ENCODE measurements at places on chromosomes 2 and 18.

DNA sequence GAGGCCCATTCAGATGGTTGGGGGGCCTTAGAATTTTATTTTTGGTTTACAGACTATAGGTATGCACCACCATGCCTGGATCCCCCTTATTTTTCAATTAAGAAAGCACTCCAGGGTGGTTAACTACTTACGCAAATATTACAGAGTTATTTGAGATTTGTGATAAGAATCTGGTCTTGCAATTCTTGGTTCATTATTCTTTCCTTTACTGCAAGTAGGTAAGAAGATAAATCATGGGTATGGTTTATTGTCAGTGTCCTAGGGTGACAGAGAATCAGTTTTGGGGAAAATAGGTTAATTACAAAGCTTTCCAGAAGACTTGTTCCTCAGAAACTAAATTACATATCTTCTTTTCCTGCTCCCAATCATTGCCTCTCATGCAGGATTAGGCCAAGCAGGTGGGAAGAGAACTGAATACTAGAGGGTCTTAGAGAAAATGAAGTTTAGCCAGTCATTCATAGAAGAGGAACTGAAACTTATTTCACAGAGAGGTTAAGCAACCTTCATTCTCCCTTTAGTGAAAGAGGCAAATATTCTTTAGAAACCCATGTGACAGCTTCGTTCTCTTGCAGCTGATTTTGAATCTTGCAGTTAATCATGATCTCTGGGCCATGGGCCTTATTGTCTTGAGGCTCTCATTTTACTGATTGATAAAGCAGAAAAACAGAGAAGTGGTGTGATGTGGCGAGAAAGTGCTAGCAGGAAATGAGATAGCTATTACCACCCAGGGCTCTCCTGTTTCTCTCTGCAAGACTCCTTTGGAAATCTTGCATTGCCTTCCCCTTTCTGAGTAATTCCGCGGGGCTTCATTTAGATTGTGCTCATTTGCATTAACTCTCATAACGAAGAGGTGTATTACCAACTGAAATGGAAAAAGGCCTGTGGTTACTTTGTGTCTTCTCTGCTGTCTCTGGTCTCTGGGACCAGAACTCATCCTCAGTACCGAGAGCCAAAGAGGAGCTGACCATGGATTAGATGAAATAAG, 44.8 kb upstream of the ARHGAP25 start:
- no peak for DNase-seq

DNA sequence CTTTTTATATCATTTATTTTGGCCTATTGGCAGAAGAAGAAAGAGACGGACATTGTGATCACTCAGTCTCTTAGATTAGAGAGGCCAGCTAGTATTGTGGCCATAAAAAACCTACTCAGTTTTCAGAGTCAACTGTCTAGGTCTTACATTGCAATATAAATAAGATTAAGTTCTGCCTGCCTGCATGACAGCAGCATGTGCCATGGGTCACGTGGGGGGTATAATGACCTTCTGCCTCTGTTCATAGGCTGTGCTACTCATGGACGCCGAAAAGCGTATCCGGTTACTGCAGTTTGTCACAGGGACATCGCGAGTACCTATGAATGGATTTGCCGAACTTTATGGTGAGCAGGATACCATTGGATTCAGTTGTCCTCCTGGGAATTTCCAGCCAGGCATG, 238.5 kb downstream of the ALPK2 start:
- peak; percentile 54 for DNase-seq

GRCh38 chr2:30359644-30360167, 87.3 kb upstream of the LCLAT1 start:
- no peak for DNase-seq

- DNase-seq = no peak
Observed at GRCh38 chr2:129006901-129007300, 688.2 kb upstream of the HS6ST1 start.

DNA sequence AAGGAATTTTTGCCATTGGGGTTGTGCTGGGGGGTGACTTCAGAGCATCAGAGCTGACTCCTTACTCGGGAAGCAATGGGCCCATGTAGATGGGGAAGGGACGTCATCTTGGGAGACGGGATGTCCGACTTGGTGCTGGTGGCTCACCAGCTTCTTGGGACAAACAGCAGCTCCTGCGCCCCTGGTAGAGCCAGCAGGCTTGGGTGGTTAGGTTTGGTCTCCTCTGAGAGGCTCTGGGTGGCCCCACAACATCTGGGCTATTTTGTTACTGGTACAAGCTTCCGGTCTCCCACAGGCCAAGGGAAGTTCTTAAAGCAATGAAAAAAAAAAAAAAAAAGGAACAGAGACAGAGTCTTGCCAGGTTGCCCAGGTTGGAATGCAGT, 1.8 kb downstream of the NGEF start:
- no peak for DNase-seq

GRCh38 chr2:44777537-44777936, 164.0 kb upstream of the SIX3 start:
- DNase-seq = peak; percentile 34

DNA sequence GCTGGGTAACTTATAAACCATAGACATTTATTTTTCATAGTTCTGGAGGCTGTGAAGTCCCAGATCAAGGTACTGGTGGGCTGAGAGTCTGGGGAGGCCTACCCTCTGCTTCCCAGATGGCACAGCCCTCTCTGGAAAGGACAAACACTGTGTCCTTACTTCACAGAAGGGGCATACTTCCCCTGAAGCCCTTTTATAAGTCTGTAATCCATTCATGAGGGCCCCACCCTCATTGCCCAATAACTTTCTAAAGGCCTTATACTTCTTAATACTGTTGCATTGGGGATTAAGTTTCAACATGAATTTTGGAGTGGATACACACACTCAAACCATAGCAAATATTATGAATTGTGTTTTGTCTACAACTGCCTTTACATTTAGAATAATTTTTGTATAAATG, 36.0 kb downstream of the ATIC start:
- DNase-seq = no peak

DNA sequence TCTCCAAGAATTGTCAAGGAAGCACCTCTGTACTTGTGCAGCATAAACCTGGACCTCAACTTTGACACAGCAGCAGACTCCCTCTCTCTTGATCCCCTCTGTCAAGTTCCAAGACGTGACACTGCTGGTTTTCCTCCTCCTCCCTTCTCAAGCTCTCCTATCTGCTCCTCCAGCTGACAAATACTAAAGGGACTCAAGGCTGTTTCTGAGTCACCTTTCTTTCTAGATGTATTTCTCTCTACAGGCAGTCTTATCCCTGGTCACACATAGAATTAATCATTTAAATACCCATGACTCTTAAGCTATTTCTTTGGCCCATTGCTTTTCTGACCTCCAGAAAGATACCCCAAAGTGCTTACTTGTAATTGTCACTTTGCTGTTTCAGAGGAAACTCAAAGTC, 53.5 kb downstream of the SEPTIN10 start:
- DNase-seq = no peak

- no peak for DNase-seq
Observed at GRCh38 chr2:9490789-9491188, 16.4 kb downstream of the IAH1 start.

DNA sequence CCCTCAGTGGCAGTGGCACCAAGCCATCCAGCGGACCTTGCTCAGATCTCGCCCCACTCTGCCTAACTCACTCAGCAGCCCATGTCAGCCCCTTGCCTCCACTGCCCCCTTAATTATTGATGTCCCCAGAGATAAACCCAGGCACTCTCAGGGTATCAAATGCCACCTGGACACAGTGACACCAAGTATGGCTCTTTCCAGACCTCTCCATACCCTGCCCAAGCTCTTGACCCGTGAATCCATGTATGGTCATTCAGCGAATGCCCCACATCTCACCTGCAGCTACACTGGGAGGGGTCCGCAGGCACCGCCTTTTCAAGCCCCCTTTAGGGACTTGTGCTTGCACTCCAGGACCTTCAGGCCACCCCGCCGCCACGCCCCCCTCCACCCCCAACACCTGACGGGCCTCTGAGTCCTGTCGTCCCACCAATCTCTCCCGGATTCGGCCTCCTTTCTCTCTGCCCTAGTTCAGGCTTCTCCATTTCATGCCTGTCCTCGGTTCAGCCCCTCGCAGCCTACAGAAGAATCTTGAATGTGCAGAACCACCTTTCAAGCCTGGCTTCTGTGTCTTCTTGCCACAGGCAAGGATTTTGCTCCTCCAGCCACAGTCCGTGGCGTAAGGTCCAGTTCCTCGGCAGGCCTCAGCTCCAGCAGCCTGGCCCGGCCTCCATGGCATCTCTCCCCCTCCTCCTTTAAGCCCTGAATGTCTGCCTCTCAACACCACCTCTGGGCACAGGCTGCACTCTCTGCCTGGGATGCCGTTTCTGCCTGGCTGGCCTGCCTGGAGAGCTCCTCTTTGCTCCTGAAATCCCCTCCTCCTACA, 54.1 kb upstream of the ODC1 start:
- DNase-seq = no peak

DNA sequence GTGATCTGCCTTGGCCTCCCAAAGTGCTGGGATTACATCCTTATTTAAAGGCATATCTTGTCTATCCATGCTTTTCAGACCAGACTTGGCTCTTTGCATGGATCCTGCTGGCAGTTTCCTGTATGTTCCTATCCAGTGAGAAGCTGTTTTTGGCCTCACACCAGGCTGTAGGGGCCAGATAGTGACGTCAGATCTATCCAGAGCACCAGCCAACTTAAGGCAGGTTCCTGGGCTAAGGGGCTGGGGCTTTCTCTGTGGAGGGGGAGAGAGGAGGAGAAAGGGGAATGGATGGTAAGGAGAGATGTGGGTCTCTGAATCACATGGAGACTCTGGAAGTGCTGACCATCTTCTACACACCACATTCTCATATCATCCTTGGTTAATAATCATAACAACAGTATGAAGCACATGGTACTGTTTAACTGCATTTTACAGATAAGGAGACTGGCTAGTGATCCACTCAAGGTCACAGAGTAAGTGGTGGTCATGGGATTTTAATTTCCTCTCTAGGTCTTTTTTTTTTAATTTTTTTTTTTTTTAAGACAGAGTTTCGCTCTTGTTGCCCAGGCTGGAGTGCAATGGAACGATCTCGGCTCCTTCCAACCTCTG, 2.0 kb upstream of the FAM117B start:
- no peak for DNase-seq

DNA sequence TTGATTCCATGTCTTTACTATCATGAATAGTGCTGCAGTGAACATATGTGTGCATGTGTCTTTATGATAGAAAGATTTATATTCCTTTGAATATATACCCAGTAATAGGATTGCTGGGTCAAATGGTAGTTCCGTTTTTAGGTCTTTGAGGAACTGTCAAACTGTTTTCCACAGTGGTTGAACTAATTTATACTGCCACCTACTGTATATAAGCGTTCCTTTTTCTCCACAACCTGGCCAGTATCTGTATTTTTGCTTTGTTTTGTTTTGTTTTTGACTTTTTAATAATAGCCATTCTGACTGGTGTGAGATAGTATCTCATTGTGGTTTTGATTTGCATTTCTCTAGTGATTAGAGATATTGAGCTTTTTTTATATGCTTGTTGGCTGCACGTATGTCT, 641.6 kb downstream of the SUCLG1 start:
- DNase-seq = no peak

- no peak for DNase-seq
Observed at GRCh38 chr18:59733421-59733820, 36.2 kb upstream of the CCBE1 start.

- no peak for DNase-seq
Observed at GRCh38 chr2:157903626-157904025, 27.5 kb upstream of the ACVR1 start.

DNA sequence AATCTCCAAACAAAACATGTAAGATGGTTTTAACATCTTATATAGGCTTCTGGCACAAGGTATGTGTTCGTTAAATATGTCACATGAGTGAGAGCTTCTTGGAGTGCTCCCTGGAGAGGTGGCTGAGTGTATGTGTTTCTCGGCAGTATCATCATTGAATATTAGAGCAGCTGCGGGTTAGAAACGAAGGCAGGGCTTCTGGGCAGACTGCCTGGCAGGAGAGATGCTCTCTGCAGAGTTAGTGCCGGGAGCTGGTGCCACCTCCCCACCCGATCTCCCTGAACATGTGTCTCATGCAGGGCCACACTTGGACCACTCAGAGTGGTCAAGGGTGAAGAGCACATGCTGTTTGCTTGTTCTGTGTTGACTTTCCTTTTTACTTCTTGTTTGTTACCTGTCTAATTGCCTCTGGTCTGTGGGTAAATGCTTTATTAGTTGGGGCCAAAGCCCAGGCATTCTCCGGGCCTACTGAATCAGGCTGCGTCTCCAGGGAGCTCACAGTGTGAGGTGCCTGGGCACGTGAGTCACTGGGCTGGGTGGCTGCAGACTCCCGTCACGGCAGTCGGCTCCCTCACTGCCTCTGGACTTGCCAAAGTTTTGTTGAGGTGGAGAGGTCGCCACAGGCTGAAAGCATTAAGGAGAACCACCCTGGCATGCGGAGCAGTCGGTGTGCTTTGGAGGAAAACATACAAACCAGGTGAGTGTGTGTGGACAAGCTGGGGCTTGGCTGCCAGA, 246.6 kb downstream of the FHOD3 start:
- no peak for DNase-seq

DNA sequence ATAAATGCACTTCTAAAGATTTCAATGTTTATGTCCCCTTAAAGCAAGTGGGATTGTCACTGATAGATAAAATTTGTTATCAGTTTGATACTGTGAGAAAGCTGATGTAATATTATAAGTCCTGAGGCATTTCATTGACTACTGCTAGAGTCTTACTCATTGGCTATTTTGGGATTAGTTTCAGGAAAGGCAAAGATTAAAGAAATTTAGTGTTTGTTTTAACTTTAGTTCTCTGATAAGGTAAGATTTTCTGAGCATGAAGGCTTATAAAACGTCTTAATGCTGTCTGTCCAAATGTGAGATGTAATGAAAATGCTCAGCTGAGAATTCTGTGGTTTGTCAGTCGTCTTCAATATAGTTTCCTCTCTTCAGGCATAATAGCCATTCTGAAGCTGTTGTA, 886.4 kb upstream of the CDH2 start:
- no peak for DNase-seq

GRCh38 chr2:73937899-73938298, 11.2 kb downstream of the DGUOK start:
- no peak for DNase-seq

DNA sequence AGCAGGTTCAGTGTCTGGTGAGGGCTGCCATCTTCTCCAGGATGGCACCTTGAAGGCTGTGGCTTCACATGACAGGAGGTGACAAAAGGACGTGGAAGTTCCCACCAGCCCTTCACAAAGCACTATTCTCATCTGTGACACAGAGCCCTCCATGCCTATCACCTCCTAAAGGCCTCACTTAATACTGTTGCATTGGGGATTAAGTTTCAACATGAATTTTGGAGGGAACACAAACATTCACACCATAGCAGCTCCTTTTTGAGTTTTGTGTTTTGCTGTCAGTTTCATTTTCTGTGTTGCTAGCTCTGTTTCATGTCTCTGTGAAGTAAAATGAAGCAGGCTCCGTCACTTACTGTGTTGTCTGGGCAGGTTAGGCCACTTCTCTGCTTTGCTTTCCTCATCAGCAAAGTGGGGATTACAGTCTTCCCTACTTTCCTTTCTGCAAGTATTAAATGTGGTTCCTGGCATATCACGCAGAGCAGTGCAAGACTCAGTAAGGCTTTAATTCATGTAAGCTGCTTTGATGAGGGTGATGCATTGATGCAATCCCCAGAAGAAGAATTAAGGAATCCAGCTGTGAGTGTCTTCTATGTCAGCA, 31.6 kb downstream of the LIMS1 start:
- no peak for DNase-seq

- no peak for DNase-seq
Observed at GRCh38 chr2:49123600-49123999, 30.7 kb downstream of the FSHR start.
